ENCODE measurements at places on chromosomes 3 and 15.

DNA sequence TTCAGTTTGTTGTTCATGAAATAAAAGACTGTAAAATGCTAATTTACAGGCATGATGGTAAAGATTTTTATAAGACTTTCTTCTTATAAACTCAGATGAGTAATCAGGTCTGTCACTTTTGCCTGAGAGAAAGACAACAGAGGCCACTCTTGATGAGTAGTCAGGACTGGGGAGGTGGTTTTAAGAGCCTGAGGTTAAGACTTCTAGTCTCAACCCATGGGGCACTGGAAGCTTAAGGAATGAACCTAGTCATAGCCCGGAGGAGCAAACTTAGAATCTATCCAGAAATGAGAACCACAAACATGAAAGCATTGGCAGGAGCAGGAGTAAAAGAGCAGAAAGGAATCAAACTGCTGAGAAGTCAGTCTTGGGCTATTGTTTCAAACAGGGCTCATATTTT is 846.3 kb upstream of the ARPP21 start:
- DNase-seq, result no peak

DNA sequence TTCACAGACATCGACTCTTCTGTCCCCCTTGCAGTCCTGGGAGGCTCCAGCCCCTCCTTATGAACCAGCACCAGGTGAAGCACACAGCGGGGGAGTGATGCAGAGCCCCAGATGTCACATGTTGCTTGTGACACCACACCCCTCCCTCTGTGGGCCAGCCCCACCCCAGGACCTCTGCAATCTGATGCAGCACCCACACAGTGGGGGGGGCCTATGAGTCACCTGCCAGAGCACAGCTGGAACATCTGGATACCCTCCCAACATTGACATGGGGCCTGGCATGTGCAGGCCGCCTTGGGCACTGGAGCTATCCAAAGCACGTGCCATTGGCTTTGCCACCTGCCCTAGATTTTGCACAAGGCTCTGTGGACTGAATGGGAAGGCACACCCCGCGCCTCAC is 70.5 kb downstream of the FEM1B start:
- DNase-seq, result no peak

GRCh38 chr3:72317491-72317890 is 530.8 kb downstream of the SHQ1 start:
- DNase-seq, result no peak

DNA sequence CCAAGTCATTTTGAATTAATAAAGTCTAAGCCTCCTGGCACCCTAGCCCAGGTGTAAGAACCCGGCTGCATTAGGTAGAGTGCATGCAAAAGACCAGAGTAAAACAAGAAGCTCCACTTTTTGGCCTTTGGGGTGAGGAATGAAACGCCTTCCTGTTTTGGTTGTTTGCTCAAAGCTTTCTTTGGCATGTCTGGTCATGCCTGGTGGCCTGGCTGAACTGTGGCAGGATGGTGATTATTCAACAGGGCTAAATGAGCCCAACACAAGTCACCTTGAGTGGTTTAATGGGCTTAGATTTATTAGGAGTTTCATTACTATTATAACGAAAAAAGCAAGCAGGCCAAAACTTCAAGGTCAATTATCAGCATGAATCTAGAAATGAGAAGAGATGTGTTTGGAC is 40.9 kb upstream of the LDHAL6B start:
- no peak for DNase-seq

GRCh38 chr15:65777053-65777452 is 15.0 kb downstream of the DENND4A start:
- DNase-seq, result no peak

DNA sequence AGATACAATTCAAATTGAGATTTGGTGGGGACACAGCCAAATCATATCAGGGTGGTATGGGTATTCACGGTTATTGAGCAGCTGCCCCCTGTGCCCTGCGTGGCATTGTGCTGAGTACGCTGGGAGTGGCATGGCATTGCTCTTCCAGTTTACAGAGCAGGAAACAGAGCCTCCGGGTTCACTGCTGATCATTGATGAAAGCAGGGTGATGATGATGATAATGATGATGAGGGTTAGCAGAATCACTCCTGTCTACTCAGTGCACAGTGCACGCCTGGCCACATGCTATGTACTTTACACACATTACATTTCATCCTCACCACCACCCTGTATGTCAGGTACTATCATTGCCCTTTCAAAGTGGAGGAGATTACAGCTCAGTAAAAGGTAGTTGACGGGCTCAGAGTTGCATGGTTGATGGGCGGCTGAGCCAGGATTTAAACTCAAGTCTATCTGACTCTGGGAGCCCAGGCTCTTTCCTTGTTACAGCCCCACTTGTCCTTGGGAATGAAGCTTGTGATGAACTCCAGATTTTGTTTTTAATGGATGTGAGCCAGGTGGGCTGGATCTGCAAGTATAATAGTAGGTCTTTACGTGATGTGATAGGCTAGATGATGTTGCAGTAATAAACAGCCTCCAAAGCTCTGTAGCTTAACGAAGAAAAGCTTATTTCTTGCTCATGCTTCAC is 87.6 kb upstream of the MYZAP start:
- DNase-seq, result no peak

DNA sequence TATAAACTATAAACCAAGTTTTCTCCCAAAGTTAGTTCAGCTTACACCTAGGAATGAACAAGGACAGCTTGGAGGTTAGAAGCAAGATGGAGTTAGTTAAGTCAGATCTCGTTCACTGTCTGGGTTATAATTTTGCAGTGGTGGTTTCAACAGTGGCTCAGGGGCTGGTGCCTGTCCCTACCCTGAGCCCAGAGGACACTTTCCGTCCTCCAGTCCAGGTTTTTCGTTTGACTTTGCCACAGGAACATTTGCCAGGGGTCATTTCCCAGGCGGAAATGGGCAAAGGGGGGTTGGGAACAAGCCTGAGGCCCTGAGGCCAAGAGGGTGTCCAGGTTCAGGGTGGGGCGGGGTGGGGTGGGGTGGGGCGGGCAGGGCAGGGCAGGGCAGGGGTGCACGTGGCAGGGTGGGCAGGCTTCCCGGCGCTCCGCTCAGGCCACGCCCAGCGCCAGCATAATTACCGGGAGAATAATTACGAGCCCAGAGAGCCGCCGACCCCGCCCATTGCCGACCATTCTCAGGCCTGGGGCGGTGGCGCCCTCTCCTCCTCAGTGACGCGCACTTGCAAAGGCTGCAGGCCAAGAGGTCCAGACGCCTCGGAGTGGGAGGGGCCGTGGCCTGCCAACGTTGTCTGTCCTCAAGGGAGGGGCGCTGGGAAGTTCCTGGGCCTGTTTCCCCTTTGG is 70.4 kb downstream of the KLF13 start:
- no peak for DNase-seq

GRCh38 chr15:85006201-85006600 is 24.5 kb downstream of the PDE8A start:
- DNase-seq, result no peak

DNA sequence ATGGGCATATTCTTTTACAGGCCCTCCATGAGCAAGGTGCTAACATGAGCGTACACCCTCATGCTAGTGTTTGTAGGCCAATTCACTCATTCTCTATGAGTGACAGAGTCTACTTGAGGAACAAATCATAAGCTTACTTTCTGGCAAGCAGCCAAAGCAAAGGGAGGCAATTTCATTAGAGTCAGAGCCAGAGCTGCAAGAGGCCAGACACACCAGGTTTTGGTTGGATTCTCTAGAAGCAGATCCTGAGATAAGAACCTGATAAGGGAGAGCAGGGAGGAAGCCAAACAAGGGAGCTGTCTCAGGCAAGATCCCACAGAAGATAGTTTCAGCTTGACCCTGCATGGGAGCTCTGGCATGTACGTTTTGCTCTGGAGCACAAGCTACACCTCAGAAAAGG is 214.1 kb upstream of the CTNNB1 start:
- DNase-seq, result no peak

DNA sequence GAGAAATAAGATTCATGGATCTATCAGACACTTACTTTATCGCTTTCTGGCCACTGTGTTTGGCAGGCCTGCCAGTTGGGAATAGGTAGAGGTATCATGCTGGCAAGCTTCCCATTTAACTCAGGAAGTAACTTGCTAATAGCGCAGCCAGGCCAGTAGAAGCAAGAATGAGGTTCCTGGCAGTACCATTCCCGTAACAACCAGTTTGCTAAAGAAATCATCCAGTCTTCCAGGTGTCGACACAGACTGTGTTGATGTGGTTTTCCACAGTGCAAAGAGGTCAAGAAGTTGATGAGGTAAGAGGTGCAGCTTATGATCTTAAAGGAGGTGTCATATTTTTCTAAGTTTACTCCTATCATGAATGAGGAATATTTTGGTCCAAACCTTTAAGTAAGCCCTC is 46.2 kb downstream of the DPH6 start:
- no peak for DNase-seq

DNA sequence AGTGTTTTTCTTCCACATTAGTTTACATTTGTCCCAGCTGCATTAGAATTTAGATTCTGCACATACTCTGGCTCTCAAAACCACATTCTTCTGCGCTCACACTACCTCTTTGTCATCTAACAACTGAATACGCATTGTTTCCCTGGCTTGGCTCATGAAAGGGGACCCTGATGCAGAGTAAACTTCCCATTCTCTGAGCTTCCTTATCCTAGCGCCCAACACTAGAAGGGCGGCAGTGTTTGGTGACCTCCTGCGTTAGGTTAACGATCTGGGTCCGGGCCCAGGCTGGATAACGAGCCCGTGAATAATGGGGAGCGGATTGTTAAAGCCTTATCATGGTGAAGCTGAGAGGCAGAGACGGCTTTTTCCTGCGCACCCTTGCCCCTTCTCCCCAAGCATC is 63.9 kb downstream of the ETV5 start:
- DNase-seq, result no peak

GRCh38 chr3:44309500-44309899 is 29.1 kb upstream of the TCAIM start:
- DNase-seq, result no peak

DNA sequence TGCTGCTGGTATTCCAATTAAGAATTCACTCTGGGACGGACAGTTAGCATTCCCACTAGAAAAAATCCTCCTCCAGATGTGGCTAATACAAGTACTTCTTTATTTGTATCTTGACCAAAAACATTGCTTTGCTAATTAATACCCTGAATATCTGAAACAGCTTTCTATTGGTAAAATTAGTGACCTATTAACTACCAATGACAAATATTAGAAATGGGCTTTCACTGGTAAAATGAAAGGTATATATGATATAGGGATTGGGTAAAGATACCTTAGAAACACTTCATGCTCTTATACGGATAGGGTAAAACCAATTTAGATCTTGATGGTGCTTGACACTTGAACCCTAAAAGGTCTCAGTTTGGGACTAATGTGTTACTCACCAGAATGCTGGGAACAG is 52.3 kb downstream of the CRTAP start:
- DNase-seq, result no peak

- no peak for DNase-seq
Observed at GRCh38 chr3:124985349-124985748, 50.8 kb upstream of the MUC13 start.

GRCh38 chr3:38163117-38163840 is 2.1 kb upstream of the OXSR1 start:
- no peak for DNase-seq

DNA sequence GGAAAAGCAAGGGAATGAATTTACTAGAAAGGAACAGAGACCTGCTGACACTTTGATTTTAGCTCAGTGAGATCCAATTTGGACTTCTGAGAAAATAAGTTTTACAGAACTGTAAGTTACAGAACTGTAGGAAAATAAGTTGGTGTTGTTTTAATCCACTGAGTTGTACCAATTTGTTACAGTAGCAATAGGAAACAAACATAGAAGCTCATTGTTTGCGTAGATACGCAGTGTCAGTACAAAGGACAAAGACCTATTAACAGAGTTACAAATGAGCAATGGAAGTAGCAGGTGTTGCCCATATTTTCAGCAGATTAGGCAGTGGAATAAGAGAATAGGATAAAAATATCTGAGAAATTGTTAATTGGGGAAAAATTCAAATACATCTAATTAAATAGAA is 385.8 kb upstream of the CNTN6 start:
- DNase-seq, result no peak

DNA sequence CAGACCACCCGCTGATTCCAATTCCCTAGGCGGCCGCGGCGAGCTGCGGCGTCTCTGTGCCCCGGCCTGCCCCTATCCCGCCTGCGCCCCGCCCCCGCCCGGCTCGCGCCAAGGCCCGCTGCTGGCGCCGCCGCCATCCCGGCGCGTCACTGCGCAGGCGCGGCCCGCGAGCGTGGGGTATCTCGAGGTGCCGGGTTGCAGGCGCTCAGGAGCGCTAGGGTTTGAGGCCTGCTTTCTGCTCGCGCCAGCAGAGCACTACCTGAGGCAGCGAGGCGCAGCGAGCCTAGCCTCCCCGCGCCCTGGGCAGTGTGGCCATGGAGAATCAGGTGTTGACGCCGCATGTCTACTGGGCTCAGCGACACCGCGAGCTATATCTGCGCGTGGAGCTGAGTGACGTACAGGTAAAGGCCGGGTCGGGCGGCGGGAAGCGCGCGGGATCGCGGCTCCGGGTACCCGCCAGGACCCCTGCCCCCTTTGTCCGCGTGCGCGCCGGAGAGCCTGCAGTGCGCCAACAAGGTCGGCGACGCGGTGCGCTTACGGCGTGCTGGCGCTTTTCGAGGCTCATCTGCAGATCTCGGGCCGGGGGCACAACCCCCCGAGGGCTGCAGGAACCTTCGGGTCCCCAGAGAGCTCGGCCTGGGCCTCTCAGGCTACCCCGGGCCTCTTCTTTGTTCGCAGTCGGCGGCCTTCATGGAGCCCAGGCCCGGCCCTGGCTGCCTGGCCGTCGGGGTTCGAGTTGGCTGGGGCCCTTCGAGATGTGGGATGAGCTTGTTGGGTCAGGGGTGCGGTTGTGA is at the start of gene HACD3:
Gene HACD3, plus strand, starts transcription at position 146 of the 794 bp plus-strand sequence. Its CDS starts 169 bp downstream, at position 315.
- peak; percentile 88 for DNase-seq

DNA sequence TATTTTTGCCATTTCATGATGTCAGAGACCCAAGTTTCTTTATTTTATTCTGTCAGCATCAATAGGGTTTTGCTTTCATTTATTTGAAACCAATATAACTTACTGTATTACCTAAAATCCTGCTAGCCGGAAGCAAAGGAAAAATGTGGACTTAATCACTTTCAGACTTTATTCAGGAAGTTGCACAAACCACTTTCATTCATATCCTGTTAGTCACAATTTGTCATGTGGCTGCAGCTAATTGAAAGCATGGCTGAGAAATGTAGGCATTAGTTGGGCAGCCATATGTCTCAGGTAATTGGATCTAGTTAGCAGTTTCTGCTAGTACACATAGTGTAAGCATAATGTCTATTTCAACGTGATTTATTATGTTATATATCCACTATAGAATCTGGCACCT is 462.3 kb upstream of the SGO1 start:
- no peak for DNase-seq

DNA sequence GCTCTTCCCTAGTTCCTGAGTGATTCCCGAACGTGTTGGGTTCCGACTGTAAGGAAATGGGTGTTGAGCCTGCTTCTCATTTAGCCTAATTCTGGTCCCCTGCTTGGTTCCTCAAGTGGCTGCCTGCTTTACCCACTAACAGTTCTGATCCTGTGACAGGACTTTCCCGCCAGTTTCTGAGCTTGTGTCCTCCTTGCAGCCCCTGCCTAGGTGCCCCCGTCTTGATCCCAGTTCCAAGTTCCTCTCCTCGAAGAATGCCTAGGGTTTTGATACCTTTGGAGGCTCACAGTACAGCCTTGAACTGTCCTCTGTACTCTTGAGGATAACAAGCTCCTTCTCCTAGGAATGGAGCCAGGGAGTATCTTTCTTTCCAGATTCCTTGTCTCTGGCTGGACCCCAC is 12.0 kb upstream of the RASGRF1 start:
- DNase-seq, result no peak

- no peak for DNase-seq
Observed at GRCh38 chr3:102038477-102039142, 189.3 kb downstream of the NFKBIZ start.

GRCh38 chr3:50192689-50193141 is 1.3 kb downstream of the GNAT1 start:
- DNase-seq, result peak; percentile 72
